ENCODE measurements at places on chromosomes 16 and 17.

DNA sequence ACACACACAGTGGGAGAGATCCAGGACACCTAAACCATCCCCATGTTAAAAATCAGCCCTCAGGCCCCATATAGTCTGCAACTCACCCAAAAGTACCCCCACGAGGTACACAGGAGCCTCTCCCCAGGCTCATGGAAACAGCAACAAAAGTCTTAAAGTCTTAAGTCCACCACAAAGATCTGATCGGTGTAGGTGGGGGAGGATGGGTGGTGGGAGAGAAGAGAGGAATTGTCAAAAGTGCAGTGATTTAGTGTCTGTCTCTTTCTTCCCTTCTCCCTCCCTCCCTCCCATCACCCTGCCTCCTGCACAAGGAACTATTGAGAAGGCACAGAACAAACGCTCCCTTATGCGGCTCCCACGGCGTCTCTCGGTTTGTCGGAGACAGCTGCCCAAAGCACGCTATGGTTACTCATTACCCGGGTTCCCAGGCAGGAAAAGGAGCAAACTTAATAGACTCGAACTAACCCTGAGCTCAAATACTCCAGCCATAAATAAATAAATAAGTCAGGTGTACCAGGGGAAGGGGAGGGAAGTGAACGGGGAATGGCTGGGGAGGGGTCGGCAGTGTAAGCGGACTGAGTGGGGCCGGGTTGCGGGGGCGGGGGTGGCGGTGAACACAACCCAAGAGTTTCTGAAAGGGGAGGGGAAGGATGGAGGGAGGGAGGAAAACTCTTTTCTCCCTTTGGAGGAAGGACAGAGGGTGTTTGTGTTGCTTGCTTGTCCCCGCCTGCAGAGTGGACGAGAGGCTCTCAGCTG lies 477.4 kb downstream of the SLC39A11 start:
- no peak for DNase-seq

DNA sequence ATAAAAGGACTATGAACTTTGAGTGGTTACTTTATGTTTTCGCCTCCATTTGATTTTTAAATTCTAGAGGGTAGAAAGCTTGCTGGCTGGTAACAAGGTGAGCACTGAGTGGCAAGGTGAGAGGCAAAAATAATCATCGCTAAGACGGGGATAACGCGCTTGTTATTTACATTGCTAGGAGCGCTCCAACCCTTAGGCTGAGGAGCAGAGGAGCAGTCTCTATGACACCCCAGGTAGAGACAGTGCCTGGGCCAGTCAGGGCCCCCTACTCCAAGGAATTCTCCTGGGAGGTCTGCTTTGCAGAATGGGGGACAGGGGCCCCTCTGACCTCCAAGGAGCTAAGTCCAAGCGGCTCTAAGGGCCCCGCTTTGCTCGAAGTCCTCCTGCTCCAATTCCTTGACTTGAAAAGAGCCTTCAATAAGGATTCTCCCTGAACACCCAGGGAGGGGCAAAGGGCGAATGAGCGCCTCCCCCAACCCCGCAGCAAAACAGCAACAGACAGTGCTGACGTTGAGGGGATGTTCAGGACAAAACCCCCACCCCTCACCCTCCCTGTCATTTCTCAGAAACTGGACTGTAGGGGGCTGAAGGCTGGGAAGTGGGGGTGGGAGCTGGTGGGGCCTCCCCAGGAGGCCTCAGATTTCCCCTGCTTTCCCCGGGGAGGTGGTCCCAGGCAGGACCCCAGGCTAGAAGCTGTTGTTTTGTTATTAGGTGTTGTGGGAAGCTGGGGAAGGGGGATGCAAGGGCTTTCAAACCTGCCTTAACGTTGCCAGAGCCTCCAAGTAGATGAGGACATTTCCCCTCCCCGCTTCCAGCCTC lies 10.2 kb upstream of the FOXF1 start:
- DNase-seq, result no peak

DNA sequence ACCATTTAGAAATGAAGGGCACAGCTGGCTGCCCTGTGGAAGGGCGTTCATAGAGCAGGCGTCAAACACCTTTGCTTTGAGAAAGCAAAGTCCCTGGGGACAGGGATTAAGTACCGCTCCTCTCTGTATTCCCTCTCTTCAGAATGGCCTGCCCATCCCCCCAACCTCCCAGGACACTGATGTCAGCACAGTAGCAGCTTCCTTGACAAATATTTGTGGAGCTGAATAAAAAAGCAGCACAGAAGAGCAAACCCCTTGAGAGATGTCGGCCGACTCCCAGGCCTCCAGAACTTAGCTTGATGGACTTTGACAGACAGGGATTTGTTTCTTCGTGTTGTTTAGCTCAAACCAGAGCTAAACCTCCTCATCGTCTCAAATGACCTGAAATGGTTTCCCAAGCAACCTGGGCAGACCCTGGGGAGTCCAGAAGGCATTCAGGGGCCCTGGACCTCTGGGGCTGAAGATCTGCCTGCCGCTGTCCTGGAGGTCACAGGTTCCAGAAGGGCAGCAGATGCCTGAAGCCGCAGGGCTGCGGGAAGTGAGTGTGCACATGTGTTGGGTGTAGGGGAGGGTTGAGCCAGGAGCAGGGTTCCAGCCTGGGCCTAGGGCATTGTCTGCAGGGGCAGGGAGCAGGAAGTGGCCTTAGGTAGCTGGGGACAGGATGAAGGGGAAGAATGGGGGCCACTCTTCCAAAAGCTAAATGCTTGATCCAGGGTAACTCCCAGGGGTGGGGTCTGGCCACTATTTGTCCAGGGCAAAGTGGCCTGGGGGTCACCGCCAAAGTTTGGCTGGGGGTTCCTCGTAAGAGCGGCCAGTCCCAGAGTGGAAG lies 42.3 kb upstream of the NKD1 start:
- no peak for DNase-seq

DNA sequence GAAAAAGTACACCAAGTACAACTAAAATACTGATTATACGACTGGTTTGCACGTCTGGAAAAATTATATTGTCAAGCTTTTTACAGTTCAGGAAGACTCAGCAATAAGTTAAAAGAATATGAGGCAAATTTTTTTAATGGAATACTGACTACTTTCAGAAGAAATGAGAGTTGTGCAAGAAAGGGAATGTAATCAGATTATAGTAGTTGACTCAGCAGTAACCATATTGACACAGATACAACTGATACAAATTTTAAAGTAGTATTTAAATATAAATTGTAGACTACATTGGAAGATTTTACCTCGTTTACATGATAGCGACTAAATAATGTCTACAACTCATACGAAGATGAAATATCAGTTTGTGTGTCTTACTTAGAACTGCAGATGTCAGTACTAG lies 16.7 kb downstream of the ASGR2 start:
- DNase-seq, result no peak

GRCh38 chr16:6362321-6362720 lies 970.3 kb upstream of the RBFOX1 start:
- DNase-seq, result no peak

GRCh38 chr16:51129105-51129504 lies 22.0 kb downstream of the SALL1 start:
- DNase-seq, result no peak

GRCh38 chr16:54942353-54942943 lies 11.8 kb downstream of the IRX5 start:
- DNase-seq, result no peak

GRCh38 chr17:20151174-20151573 lies 142.0 kb downstream of the SPECC1 start:
- DNase-seq, result no peak

DNA sequence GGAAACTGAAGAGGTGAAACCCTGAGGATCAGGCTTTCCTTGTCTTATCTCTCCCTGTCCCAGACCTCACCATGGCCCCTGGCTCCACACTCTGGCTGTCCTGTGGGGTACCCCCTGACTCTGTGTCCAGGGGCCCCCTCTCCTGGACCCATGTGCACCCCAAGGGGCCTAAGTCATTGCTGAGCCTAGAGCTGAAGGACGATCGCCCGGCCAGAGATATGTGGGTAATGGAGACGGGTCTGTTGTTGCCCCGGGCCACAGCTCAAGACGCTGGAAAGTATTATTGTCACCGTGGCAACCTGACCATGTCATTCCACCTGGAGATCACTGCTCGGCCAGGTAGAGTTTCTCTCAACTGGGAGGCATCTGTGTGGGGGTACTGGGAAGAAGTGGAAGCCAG lies 1.4 kb downstream of the CD19 start:
- no peak for DNase-seq

Measured in smooth muscle cell of the brain vasculature (primary cell).